Activated effector memory CD4-positive, alpha-beta T cell treated with Interleukin-2 at 50 U/mL for 16 hours (primary cell): ENCODE measurements at places on chromosomes 2 and 18.

GRCh38 chr2:108074946-108075345, 88.6 kb downstream of the SLC5A7 start:
- DNase-seq, result no peak

DNA sequence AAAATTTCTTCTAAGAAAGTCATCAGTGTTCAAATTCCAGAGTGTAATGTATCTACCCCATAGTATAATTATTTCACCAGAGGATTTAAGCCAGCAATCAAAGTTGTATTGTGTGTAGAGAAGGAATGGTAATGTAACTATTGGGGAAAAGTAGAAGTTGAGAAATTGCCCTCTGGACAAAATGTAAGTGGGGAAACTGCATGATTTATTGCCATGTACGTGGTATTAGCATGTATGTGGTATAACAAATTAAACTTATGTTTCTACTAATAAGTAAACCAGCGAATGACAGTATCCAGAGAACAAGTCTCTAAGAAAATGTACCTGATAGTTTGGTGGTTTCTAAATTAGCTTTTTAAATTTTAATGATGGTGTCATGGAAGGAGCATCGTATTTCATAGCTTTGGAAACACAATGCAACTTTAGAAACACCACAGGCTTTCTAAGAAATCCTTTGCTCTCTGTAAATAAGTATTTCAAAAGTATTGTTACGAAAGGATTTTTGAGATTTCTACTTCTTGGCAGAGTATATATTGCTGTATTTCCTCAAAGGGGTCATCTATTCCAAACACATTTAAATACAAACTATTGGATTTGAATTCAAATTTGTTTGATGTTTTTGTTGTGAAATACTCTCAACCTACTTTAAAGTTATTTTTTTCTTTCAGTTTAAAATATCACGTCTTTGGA, 1018.9 kb upstream of the ZEB2 start:
- no peak for DNase-seq

GRCh38 chr18:34909637-34910364, 131.4 kb upstream of the MAPRE2 start:
- DNase-seq, result no peak

GRCh38 chr2:43812947-43813346, 25.7 kb downstream of the ABCG5 start:
- no peak for DNase-seq

GRCh38 chr2:29561181-29561580, 360.2 kb downstream of the ALK start:
- no peak for DNase-seq

- no peak for DNase-seq
Observed at GRCh38 chr2:72141032-72141645, 6.5 kb downstream of the CYP26B1 start.

GRCh38 chr2:130726614-130727180, 2.2 kb upstream of the GPR148 start:
- DNase-seq, result no peak

DNA sequence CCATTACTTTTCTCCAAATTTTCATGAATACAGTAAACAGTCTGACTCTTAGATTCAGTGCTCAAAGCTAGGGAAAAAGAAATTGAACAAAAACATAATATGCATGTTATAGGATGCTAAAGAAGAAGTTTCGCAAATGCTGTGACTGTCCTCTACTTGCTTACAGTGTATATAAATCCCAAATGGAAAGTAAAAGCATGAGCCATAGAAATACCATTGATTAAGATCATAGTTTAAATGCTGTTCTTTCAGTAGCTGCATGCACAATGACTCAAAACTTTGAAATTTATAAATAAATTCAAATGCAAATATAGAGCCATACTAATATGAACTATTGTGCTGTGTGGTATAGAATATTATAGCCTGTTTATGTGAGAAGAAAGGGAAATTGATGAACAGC, 1113.9 kb upstream of the ACVR2A start:
- DNase-seq, result no peak

DNA sequence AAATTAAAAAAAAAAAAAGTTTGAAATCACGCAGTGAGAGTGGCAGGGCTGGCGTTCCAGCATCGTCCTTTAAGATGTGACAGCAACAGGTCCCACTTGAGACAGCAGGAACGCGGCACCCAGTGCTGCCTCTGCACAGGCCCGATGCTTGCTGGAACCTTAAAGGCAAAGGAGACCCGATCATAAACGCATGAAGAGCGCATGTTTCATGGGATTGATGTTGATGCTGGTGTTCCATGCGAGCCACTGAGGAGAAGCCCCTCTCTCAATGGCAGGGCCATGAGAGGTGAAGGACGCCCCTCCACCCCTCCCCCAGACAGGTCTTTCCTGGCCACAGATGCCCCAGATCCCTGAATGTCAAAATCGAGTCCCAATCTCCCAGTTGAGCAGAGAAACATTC, 17.9 kb upstream of the ALPI start:
- no peak for DNase-seq

DNA sequence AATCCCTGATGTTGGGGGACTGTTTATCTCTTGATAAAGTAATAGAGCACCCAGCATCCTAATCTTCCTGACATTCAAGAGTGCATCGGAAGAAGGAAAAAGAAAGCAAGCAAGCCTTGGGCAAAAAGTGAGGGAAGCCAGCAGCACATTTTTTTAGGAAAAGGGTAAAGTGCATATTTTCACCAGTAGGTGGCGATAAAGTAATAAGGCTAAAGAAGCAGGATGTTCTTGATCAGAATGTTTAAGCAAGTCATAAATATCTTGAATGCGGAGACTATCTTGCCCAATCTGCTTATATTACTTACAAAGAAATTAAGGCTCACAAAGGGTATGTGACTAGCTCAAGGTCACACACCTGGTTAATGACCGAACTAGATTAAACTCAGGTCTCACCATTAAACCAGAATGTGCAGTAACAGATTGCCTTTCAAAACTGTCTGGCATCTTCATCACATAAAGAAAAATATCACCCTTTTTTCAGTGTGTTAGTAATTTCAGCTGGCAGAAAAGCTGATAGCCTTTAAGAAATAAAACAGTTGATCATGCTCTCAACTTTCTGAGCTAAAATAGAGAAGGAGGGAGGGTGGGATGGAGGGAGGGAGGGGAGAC, 83.8 kb downstream of the VIT start:
- no peak for DNase-seq

GRCh38 chr2:67039517-67040103, 357.5 kb upstream of the ETAA1 start:
- no peak for DNase-seq

- DNase-seq, result peak; percentile 50
Observed at GRCh38 chr18:59402432-59403090, 43.5 kb upstream of the LMAN1 start.

GRCh38 chr2:105894327-105894944, 149.7 kb downstream of the NCK2 start:
- DNase-seq, result no peak

GRCh38 chr2:74503506-74504475, 3.7 kb downstream of the PCGF1 start:
- DNase-seq, result no peak

DNA sequence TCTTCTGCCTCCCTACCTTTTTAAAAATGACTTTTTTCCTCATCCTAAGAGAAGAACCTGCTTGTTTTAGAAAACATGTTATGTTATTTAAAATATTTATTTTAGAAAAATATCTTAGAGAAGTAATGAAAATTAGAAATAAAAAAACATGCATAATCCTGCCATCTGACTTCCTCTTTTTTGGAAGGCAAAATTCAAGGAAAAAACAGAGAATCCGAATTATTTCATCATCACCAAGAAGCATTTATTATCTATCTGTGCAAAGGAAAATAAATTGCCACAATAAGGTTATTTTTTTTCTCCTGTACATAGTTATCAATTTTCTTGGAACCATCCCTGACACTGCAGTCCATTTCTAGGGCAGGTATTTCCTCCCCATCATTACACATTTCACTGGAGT, 14.4 kb downstream of the SLC39A6 start:
- DNase-seq, result no peak
